Stimulated activated CD4-positive, alpha-beta T cell treated with anti-CD3 and anti-CD28 coated beads, TNF-alpha, amount 100 ng/mL, for 1 hour (primary cell): ENCODE measurements at places on chromosomes 2 and 18.

- no peak for DNase-seq
Measured at GRCh38 chr2:70340761-70341476, 39.1 kb upstream of the FAM136A start.

DNA sequence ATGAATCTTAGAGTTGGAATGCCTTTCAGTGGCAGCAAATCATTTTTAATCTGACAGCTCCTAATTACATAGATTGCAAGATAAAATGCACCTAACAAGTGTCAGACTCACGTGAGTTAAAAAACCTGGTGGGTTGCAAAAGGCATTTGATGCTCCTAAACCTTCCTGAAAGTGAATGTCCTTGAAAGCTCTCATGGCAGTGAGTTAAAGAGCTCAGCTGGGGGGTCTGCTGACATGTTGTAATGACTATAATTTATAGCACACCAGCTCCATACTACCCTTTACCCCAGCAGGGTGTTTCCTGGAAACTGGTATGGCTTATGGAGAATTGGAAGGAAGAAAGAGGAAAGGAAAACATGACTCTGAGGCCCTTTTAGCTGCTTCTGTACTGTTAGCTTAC is 91.9 kb upstream of the CAVIN2 start:
- no peak for DNase-seq

DNA sequence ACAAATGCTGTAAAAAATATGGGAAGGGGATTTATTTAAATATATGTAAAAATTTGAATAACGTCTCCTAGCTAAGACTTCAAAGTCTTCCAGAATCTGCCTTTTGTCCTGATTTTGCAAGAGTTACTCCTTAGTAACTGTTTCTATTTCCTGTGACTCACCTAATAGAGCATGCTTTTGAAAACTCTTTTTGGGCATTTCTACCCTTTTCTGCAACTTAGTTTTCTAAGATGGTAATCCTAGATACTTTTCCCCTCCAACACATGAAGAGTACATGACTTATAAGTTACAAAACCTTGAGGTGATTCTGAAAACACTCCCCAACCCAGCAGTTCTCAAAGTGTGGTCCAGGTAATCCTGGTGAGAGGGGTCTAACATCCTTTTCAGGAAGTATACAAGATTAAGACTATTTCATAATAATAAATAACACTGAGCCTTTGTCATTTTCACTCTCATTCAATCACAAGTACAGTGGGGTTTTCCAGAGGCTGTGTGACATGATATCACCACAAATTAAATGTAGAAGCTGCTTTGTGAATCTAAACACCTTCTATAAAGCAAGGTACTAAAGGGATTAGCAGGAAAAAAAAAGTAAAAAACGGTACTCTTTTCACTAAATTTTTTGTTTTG is 31.9 kb downstream of the PPP4R3B start:
- no peak for DNase-seq

DNA sequence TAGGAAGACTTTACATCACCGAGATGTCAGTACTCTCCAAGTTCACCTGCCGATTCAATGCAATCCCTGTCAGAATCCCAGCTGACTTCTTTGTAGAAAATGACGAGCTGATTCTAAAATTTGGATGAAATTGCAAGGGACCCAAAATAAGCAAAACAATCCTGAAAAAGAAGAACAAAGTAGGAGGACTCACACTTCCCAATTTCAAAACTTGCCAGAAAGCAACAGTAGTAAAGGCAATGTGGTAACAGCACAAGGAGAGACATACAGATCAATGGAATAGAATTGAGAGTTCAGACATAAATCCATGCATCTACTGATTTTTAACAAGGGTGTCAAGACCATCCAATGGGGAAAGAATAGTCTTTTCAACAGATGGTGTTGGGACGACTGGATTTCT is 52.2 kb downstream of the SMAD7 start:
- no peak for DNase-seq

- no peak for DNase-seq
Measured at GRCh38 chr2:176637486-176638166, 368.4 kb downstream of the MTX2 start.

- no peak for DNase-seq
Measured at GRCh38 chr2:62999905-63000304, 50.7 kb upstream of the OTX1 start.

DNA sequence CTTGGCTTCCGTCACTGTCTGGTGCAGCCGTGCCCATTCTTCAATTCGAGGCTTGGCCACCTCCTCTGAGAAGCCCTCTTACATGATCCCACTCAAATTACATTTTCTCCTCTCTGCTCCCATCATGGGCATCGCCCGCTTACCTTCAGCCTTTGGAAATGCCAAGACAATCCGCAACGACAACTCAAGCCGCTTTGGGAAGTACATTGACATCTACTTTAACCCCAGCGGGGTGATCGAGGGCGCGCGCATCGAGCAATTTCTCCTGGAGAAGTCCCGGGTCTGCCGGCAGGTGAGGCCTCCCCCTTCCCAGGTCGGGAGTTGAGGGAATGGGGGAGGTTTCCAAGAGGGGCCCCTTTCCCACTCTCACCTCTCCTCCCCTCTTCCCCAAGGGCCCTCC is 38.3 kb downstream of the MYO7B start:
- no peak for DNase-seq

DNA sequence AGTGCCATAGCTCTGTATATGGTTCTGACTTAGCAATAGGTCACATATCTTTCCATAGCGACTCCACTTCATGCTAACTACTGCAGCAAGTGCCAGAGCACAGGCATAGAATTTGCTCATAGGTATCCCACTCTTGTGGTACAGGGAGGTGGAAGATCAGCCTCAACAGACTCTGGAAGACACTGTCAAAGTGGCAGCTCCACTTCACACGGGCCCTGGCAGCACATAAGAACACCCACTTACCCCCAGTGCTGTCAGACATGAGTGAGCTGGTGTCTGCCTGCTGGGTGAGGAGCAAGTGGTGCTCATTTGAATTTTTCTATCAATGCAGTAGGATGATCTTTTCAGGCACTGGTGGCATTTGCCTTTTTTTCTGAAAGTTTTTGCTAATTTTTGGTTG is 48.6 kb downstream of the BCL2L11 start:
- no peak for DNase-seq

GRCh38 chr2:226387499-226387942 is 412.1 kb downstream of the IRS1 start:
- no peak for DNase-seq

DNA sequence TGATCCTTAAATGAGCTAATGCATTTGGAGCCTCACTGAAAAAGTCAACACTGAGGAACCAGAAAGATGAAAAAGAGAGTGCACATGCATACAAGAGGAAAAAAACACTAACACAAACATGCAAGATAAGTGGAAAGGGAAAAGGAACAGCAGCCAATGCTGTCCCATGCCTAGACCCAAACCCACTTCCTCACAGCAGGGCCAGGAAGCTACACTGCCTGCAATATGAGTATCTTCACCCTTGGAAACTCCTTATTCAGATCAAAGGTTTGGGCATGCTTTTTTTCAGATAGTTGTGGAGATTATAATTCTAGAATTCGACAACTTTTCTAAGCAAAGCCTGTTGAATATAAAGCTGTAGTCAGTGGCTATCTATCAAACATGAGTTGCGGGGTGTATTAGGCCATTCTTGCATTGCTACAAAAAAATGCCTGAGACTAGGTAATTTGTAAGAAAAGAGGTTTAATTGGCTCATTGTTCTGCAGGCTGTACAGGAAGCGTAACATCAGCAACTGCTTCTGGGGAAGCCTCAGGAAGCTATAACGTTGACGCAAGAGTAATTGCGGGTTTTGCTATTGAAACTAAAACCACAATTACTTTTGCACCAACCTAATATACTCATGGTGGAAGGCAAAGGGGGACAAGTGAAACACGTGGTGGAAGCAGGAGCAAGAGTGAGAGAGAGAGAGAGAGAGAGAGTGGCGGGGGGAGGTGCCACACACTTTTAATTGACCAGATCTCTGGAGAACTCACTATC is 138.2 kb downstream of the MBD2 start:
- DNase-seq, result no peak

DNA sequence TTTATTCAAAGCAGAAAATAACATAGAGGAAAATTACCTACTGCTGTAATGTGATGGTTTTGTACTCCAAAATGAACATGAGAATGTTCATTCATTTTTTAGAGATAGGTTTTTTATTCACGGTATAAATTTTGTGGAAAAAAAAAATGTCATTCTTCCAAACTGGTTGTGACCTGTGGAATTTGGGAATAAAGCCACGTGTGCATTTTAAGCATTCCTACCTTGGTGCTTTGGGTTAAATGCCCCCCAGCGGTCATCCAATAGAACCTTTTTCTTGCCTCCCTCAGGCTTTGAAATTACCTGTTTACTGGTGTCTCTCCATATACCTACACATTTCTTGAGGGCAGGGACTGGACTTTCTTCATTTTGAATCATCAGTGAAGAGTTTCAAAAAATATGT is 740.7 kb downstream of the DPP10 start:
- DNase-seq, result no peak

DNA sequence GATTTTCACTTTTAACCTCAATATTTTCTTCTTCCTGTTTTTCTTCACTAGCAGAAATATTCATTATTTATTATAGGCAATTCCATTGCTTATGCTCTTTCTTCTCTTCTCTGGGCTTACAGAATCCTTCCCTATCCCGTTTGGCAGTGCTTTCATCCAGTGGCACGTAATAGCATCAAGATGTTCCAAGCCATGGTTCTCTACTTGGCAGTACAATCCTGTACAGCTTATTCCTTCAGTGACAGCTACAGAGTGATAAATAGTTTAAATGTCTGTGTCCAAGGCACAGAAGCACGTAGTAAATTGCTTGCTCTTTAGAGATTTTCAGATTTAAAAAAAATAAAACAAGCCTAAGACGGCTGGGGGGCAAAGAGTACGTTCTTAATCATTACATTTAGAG is 1964.3 kb downstream of the SUCLG1 start:
- DNase-seq, result no peak

GRCh38 chr2:204982303-204982702 is 437.0 kb downstream of the PARD3B start:
- DNase-seq, result no peak

DNA sequence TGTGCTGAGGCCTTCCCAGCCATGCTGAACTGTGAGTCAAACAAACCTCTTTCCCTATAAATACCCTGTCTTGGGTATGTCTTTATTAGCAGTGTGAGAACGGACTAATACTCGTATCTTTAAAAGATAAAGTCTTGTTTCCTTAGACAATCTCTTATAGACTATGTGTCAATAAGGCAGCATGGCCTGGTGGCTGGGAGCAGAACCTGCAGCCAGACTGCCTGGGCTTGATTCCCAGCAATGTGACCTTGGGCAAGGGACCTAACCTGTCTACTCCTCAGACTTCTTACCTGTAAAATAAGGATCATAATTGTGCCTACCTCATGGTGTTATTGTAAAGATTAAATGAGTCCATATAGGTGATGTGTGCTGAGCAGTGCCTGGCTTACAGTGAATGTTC is 198.7 kb downstream of the CDH20 start:
- DNase-seq, result no peak

DNA sequence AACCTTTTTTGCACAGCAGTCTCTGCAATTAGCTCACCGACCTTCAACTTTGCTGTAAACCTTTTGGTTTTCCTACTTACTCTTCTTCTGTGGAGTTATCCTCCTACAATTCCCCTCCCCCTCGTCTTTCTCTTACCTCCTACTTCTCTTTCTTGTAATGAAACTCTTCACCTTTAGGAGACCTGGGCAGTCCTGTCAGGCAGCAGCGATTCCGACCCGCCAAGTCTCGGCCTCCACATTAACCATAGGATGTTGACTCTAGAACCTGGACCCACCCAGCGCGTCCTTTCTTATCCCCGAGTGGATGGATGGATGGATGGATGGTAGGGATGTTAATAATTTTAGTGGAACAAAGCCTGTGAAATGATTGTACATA is 8.3 kb downstream of the TBR1 start:
- no peak for DNase-seq

GRCh38 chr2:230435431-230435830 is 19.4 kb downstream of the SP100 start:
- DNase-seq, result no peak

- DNase-seq, result no peak
Measured at GRCh38 chr18:39297225-39297624, 1731.6 kb upstream of the CELF4 start.

DNA sequence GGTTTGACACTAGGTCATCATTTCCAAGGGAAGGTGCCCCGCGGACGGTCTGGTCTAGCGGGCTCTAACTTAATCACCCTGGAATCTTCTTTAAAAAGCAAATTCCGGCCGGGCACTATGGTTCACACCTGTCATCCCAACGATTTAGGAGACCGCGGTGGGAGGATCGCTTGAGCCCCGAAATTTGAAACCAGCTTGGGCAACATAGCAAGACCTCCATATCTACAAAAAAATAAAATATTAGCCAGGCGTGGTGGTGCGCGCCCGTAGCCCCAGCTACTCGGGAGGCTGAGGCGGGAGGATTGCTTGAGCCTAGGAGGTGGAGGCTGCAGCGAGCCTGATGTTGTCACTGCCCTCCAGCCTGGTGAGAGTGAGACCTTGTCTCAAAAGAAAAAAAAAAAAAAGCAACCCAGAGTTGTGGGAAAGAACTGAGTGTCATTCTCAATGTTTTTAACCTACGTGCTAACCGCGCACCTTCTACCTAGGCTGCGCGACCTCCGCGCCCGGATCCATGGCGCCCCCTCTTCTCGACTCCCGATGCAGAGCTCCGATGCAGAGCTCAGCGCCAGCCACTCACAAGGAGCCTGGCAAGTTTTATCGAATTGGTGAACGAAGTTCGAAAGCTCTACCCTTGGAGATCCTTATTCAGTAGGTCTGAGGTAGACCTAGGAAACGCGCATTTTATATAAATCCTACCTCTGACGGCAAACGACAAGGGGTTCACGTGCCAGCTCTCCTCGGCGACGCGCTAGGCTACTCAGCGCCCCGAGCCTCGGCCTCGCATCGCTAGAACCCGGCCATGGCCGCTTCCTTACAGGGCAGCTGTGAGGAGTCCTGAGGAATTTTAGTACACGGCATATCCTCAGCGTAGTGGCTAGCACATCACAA is 888 bp upstream of the TWSG1 start:
- no peak for DNase-seq

DNA sequence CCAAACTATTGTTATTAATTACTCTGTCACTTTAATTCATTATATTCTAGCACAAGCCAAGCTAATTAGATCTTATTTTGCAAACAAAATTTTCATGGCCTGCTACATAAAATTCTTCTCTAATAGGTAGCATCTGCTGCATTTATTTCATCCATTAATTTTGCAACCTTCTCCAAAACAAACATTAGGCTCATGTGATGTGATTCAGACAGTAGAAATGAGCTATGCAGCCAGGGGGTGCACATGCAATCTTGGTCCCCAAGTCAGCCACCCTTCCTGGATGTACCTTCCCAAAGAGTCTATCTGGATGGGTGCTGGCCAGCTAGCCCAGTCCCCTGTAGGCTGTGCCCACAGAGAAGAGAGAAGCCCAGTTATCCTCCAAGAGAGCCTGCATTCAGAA is 242.1 kb upstream of the OSR1 start:
- no peak for DNase-seq
